DMS53 (cell line): ENCODE measurements at places on chromosomes 5 and 9.

GRCh38 chr5:19532936-19533335 lies 455.1 kb downstream of the CDH18 start:
- no peak for DNase-seq

- DNase-seq: no peak
Measured at GRCh38 chr9:14418941-14419937, 105.3 kb upstream of the NFIB start.

- no peak for DNase-seq
Measured at GRCh38 chr9:34996905-34997279, 7.3 kb downstream of the DNAJB5 start.

DNA sequence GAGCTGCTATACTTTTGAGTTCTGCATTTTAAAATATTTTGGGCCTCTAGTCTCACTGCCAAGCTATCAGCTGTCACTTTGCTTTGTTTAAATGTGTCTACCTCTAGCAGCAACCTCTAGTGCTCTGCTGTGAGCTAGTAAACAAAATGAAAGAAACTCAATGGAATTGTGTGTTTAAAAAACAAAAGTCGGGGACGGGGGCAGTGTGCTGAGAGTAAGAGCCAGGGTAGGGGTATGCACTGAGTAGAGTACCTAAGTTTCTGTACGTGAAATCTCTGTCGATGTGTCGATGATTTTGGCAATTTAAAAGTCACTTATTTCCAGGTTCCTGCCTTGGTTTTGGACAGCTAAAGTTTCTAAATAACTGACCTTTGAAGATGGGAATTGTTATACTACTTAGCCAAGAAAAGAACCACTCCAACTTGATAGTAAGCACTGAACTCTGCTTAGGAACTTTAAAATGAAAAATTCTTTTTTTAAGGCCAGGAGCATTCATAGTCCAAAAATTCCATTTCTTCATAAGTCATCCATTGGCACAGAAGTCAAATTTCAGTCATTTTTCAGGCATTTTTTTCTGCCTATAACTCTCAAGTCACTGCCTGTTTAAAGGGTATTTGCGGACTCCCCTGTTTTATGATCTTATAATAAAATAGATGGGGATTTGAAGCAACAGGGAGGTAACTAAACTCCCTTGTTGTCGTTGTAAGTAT lies 111.5 kb downstream of the SAXO1 start:
- DNase-seq: no peak

DNA sequence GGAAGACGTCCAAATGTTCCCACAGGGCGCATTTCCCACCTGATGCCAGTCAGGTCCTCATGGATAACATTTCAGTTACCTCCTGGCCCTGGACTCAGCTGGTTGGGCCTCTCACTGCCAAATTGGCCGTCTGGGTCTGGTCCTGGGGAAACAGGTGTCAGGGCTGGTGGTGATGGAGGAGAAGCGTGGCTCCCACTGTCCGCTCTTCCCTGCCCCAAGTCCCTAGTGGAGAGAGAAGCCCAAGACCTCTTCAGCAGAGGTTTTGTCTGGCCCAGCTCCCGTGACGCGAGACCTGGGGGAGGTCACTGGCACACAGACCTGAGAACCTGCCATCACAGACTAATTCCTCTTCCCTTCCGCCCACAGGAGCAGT lies 27.8 kb upstream of the PRDM12 start:
- no peak for DNase-seq

- DNase-seq: no peak
Measured at GRCh38 chr5:39426746-39427105, 1.9 kb upstream of the DAB2 start.

- DNase-seq: peak; percentile 62
Measured at GRCh38 chr5:78504704-78505677, 143.6 kb downstream of the LHFPL2 start.

GRCh38 chr5:146797658-146798057 lies 80.9 kb downstream of the PPP2R2B start:
- no peak for DNase-seq

DNA sequence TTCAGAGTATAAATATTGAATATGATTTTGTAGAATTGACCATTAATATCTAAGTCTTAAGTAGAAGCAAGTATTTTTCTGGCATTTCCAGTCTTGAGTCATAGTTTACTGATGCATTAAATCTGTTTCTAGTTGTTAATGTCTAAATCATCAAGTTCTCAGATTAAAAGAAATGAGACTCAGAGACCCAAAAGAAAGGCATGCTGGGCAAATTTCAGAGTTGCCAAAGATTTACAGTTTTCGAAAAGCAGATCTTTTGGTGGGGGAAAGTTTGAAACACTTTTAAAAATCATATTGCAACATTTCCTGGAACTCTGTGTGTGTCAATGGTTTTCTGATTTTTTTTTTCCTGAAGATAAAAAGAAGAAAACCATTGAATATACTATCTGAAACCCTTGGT lies 60.9 kb downstream of the ANKRD55 start:
- DNase-seq: no peak

DNA sequence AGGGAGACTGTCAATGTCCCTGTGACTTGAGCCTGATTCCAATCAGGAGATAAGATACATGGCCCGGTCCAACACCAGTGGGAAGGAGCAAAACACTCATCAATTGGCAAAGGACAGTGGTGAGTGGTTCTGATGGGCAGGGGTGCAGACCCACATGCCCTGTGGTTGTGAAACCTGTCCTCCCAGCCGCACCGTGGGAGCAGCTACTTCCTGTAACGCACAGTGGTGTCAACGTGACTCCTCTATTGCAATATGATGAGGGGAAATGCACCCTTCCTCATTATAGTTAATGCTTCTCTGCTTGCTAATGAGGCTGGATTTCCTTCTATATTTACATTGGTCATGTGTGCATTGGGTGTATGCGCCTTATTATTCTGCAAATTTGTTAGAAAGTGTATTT lies 223.0 kb downstream of the IRX1 start:
- DNase-seq: no peak

DNA sequence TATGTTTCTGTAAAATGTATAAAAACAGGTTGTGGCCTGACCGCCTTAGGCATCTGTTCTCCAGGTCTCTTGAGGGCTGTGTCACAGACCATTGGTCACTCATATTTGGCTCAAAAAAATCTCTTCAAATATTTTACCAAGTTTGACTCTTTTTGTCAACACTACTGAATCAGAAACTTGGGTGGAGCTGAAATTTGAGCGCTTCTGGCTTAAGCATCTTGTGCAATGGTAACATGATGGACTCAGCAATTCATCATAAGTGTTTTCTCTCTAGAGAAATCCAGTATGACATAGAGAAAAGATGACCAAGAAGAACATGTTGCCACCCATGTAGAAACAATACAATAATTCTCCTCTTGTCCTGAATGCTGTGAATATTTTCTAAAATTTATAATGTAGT lies 387.9 kb downstream of the MAT2B start:
- no peak for DNase-seq

- DNase-seq: peak; percentile 62
Measured at GRCh38 chr9:83242066-83242465, 179.1 kb upstream of the RASEF start.

GRCh38 chr9:127185931-127186781 lies 63.7 kb upstream of the ANGPTL2 start:
- no peak for DNase-seq

GRCh38 chr9:78468974-78469576 lies 172.2 kb downstream of the PSAT1 start:
- DNase-seq: no peak

- no peak for DNase-seq
Measured at GRCh38 chr5:17364987-17365810, 132.8 kb upstream of the TAF11L2 start.

GRCh38 chr5:2651116-2651515 lies 100.4 kb downstream of the IRX2 start:
- no peak for DNase-seq

GRCh38 chr5:153584126-153584959 lies 93.9 kb downstream of the GRIA1 start:
- DNase-seq: no peak

DNA sequence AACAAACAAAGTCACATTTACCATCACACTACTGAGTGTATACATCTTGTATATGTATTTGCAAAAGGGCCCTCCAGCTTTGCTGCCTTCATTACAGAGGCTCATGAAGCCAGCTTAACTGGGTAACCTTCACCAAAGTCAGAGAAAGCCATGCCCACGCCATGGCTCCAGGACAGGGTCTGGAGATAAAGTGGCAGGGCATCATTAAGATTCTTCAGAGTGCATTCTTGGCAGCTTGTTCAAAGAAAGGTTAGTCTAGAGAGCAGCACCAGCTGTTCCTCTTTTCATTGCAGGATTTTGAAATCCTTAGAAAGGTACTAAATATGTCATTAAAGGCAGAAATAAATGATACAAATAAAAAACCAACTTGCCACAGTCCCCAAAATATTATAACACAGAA lies 333.2 kb downstream of the NDUFS4 start:
- no peak for DNase-seq

DNA sequence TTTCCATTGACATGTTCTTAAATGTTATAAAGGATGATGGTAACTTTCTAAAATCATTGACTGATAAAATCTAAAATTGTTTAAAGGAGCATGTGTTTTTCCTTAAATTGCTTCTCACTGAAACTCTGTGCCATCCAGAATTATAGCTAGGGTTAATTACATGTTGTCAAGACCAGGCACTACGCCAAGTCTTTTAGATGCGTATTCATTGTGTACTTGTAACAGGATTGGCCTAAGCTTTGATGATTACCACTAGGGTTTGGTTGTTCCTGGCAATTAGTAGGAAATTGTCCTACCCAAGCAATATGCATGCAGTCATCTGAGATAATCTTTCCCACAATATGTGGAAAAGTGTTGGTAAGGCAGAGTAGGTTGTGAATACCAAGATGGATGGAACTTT lies 43.8 kb downstream of the PRKACG start:
- DNase-seq: peak; percentile 7

- DNase-seq: no peak
Measured at GRCh38 chr5:167716126-167716775, 575.2 kb upstream of the WWC1 start.

- DNase-seq: no peak
Measured at GRCh38 chr5:180041301-180042274, 30.0 kb downstream of the RNF130 start.

DNA sequence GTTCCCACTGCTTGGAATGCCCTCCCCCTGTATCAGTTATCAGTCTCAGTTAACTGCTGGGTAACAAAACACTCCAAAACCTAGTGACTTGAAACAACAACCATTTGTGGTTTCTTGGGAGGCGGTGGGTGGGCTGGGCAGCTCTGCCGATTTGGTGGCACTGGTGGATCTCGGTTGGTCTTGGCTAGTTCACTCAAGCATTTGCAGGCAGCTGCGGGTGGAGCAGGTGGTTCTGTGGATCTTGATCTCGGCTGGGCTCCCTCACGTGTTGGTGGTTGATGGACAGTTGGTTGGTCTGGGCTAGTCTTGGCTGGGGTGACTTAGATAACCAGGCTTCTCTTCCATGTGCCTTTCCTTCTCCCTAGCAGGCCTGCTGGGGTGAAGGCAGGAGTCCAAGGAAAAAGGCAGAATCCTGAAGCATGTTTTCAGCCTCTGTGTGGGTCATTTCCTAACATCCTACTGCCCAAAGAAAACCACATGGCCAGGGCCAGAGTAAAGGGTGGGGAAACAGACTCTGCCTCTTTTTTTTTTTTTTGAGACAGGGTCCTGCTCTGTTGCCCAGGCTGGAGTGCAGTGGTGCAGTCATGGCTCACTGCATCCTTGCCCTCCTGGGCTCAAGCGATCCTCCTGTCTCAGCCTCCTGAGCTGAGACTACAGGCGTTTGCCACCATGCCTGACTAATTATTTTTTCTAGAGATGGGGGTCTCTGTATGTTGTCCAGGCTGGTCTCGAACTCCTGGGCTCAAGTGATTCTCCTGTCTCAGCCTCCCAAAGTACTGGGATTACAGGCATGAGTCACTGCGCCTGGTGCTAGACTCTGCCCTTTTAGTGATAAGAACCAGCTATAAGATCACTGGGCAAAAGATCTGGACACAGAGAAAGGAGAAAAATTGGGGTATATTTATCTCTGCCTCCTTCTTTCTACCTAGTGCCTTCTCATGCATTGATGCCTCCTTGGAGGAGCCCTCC lies 183.7 kb downstream of the RGS3 start:
- DNase-seq: no peak

DNA sequence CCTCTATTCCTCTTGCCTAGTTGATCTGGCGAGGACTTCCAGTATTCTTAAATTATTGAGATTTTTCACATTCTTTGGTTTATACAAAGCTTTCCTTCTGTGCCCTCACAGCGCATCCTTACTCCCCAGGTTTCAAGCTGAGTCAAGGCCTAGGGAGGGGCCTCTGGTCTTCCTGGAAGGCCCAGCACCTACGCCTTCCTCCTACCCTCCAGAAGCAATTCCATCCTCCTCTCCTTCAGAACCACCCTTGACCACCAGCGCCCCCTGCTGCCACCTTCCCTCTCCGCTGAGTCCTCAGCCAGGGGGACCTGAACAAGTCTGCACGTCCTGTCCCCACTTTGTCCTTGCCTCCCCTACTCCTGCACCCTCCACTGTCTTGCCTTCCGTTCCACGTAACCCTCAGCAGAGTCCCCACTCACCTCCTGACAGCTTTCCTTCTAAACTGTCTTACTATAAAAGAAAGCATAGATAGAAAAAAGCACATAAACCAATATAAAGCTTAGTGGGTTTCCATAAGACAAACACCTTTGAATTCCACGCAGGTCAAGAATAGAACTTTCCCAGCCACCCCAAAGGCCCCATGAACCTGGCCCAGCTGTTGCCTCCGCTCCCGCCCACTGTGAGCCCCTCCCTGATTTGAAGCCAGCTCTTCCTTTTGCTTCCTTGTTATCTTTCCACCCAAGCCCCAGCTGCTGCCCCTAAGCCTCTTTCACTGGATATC lies 63.0 kb upstream of the CTSL start:
- peak; percentile 70 for DNase-seq

- DNase-seq: no peak
Measured at GRCh38 chr9:94819161-94819687, 92.7 kb downstream of the AOPEP start.

- no peak for DNase-seq
Measured at GRCh38 chr5:34863946-34864345, 25.0 kb downstream of the TTC23L start.

- DNase-seq: peak; percentile 30
Measured at GRCh38 chr9:134597041-134597913, 44.3 kb upstream of the COL5A1 start.

GRCh38 chr5:57695706-57696388 lies 213.2 kb upstream of the ACTBL2 start:
- no peak for DNase-seq

DNA sequence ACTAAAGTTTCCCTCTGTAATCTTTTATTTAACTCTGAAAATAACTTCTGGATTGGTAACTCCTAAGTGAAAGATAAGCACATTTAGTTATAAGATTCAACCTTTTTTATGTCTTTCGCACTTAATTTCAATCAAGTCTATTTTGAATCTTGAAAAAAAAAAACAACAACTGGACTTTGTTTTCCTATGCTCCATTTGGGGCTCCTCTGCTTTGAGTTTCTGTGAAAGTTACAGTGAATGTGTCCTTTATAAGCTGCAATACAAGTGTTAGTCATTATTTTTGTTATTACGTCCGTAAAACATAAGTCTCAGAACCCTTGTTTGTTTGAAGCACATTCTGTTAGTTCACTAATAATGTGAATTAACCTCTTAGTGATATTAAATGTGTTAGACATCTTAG lies 276.8 kb downstream of the ADAMTS6 start:
- no peak for DNase-seq
